ENCODE measurements at places on chromosomes 1 and 21.

- no peak for DNase-seq
Observed at GRCh38 chr1:16021681-16022080, at the start of gene CLCNKA. TSS of gene CLCNKA (plus strand) at chr1:16022036. CDS start at chr1:16022620, 584 bp downstream.

GRCh38 chr1:223788746-223789415 lies 56.9 kb downstream of the TP53BP2 start:
- DNase-seq: no peak

DNA sequence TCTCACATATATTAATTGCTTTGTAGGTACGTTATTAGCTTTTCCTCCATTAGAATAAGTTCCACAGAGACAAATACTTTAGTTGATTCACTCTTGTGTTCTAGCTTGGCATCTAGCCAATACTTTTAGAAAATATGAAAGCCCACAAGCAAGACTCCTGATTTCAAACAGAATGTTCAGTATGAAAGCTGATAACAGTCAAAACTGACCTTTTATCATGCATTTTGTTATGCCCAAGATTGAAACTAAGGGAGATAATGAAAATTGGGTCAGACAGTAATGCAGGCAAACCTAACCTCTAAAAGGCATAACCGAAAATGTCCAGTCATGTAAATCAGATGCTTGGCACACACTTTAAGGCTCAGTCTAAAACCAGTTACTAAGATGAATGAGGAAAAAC lies 61.7 kb downstream of the ERICH3 start:
- DNase-seq: no peak

- no peak for DNase-seq
Observed at GRCh38 chr1:197890936-197891335, 11.5 kb upstream of the C1orf53 start.

GRCh38 chr1:222136869-222137268 lies 395.0 kb upstream of the DUSP10 start:
- DNase-seq: no peak

All from NCI-H345 (cell line).